ENCODE measurements at places on chromosomes 12 and 14.

GRCh38 chr14:65849091-65849490 lies 436.6 kb downstream of the FUT8 start:
- DNase-seq: no peak

DNA sequence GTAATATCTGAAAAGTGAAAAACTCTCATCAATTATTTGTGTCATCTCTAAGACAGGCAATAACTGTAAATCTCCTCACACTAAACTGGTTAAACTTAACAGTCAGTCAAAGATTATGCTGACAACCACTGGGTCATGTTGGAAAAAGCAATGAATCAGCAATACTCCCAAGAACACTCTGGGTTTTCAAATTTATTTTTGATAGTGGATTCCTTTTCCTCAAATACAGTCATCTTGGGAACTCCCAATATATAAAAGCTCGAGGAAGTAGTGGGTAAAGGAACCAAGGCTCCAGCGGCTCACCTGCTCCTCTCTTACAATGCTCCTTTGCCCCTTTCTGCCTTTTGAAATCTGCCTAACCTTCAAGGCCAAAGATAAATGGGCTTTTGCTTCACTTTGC lies 70.0 kb downstream of the ARMH4 start:
- peak; percentile 4 for DNase-seq

- DNase-seq: no peak
Measured at GRCh38 chr14:55893705-55894104, 224.5 kb upstream of the PELI2 start.

DNA sequence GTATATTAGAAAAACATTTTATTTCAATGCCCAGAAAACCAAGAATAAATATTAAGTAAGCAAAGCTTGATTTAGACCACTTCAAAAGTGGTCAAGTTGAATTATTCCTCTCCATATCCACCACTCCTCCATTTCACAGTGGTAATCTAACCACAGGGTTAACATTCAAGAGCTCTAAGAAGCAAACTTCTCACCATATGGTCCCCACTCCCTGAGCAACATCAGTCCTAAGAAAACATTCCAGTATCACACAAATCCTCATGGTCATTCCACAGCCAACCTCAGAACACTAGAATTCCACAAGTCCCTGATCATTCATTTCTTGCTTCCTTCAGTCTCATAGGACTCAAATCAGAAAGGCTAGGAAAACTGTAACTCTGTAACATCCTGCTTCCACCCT lies 47.9 kb downstream of the ST8SIA1 start:
- DNase-seq: peak; percentile 82

DNA sequence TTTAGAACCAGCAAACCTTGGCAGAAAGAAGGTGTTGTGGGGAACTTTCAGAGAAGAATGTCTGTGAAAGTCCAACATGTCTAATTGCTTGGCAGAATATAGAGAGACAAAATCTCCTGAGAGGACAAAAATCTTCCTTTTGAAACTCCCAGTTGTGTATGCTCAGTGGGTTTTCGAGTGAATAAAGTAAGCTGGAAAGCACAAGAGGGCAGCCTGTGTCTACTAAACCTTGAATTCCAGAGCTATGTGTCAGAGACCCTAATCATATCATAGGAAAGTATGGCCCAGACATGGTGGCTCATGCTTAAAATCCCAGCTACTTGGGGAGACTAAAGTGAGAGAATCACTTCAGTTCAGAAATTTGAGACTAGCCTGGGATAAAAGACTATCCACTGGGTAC lies 661.2 kb downstream of the SLC16A7 start:
- DNase-seq: peak; percentile 80

DNA sequence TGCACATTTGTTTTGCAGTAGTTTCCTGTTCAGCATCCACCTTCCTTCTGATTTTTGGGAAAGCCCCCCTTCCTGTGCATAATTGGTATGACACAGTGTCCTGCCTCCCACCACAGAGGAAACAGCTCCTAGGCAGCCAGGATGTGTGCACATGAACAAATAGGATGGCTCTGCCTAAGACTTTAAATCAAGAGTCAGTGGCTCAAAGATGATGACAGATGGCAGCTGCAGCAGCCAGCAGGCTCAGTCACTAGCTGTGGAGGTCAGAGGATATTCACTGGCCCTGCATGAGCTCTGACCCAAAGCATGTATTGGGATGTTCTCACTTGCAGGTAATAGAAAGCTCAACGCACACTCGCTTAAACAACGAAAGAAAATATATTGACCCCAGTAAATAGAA lies 90.3 kb downstream of the KCNK10 start:
- no peak for DNase-seq

DNA sequence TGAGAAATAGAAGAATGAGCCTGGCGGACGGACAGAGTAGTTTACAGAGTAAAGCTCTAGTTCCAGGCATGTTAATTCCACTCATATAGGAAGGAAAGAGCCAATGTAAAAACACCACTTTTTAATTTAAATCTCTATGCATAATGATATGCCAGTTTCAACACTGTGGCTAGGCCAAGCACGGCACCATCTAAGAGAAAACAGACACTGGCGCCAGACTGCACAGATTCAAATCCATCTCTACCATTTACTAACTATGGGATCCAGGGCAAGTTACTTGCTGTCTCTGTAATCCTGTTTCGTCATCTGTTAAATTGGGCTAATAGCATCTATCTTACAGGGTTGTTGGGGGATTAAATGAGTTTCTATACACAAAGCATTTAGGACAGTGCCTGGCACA lies 27.5 kb downstream of the RMST start:
- no peak for DNase-seq

DNA sequence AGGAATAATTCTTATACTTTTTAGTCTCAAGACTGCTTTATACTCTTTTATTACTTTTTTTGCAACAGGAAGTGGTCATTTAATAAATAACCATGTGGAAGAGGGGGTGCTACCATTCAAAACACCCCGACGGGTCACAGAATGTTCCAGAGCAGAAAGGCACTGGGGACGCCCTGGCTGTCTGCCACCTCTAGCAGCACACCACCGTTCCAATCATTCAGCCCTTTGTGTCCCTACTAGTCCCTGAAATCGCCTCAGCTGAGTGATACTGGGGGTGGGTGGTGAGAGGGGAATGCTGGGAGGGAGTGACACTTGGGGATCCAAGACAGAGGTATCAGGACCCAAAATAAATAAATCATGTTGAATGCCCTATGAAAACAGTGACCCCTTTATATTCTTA lies 52.4 kb downstream of the MON2 start:
- no peak for DNase-seq

- no peak for DNase-seq
Measured at GRCh38 chr14:43981135-43981768, 525.8 kb downstream of the FSCB start.

- DNase-seq: no peak
Measured at GRCh38 chr12:103391103-103391502, 104.7 kb downstream of the C12orf42 start.

DNA sequence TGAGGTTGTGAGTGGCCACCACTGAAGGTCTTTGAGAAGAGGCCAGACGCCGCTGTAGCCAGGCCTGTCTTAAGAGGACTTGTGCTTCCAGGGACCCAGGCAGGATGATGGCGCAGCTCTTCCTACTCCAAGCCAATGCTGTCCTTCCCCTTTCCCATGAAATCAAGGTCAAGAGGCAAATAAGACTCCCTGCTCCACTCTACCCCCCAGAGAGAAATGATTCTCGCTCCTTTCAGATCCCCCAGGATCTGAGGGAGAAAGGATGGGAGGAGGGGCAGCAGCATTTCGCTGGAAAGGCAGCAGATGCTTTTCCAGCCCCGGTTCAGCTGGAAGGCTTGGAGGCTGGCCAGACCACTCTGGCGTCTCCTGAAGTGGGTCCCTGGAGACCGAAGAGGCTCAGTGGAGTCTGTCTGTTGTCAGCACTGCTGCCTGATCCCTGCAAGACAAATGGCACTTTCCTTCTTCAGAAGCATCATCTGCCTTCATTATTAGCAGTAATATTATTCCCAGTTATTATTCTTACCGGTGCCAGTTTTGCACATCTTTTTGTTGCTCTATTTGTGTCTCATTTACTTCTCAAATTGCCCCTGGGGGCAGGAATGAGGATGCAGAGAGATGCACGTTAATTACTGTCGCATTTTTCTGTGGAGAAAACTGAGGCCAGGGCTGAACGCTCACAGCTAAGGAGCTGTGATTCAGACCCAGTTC lies 51.4 kb downstream of the C14orf132 start:
- DNase-seq: peak; percentile 50

GRCh38 chr12:57872362-57872761 lies 25.8 kb upstream of the CTDSP2 start:
- no peak for DNase-seq

GRCh38 chr14:38710196-38710595 lies 392.8 kb downstream of the SEC23A start:
- no peak for DNase-seq

DNA sequence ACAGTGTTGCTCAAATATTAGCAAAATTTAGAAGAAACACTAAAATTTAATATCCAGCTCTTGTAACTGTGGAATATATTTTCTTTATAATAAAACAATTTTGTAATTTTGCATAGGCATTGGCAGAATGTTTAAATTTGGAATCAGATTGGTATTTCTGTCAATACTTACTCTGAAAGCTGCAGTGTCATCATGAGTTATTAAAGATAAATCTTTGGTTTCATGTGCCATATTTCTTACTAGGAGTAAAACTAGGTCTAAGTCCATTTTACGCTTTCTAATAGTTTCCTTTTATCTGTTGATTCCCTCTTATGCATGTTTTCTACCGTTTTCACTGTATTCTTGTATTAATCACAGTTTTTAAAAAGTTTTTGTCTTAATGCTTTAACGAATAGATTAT lies 49.7 kb downstream of the CCDC91 start:
- no peak for DNase-seq

- DNase-seq: no peak
Measured at GRCh38 chr14:97994020-97994531, 1196.9 kb downstream of the VRK1 start.

DNA sequence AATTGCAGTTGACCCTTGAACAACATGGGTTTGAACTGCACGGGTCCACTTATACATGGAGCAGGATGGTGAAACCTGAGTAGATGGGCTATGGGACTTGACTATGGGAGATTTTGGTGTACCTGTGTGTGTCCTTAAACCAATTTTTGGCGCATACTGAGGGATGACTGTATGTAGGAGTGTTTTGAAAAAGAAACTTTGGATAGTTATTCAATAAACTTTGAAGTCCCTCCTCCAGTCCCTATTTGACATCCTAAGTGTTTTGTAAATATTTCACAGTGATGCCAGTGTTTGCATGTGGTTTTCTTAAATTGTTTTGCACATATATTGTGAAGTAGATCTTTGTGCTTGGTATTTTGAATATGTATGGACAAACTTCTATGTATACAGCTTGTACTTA lies 12.4 kb downstream of the KTN1 start:
- no peak for DNase-seq

- DNase-seq: no peak
Measured at GRCh38 chr14:29233188-29233587, 466.6 kb downstream of the FOXG1 start.

GRCh38 chr14:69955855-69956845 lies 76.9 kb downstream of the SMOC1 start:
- DNase-seq: no peak

DNA sequence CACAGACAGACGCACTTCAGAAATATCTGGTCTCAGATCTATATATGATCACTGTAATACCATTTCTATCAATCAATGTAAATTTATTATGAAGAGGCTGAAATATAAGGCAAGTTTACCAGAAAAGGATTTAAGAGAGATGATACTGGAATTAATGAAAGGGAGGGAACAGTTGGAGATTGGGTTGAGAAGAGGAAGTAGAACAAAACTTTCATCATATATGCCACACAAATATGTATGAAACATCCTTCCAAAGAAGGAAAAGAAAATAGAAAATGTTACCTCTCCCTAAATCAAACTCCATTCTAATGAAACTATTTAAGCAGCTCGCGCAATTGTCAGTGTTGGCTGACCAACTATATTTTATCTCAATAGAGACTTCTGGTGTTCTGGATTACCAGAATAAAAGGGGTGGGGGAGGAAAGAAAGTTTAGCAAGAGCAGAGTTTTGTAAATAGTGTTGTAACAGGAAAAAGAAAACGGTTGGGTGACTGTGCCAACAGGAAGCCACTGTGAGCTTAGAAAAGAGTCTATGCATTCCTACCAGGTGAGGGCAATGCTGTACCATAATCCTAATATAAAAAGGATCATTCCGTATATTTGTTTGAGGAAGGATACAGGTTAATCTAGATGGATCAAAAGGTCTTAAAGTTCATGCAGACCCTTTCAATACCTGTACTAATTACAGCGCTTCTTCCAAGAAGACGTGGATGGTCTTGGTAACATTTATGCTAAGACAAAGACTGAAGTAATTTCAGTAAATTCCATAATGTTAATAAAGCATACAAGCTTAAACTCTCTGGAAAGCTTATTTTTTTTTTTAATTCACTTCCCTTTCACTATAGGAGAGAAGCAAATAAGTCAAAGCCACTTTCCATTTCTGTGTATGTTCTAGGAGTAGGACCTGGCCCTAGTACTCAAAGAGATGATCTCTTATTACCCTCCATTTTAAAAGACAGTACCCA lies 14.5 kb upstream of the LLPH start:
- DNase-seq: peak; percentile 59

GRCh38 chr14:91872011-91872501 lies 4.7 kb upstream of the TC2N start:
- no peak for DNase-seq

- no peak for DNase-seq
Measured at GRCh38 chr12:115606040-115606439, 671.5 kb downstream of the MED13L start.

GRCh38 chr14:101774006-101774795 lies 12.7 kb downstream of the PPP2R5C start:
- no peak for DNase-seq

- DNase-seq: no peak
Measured at GRCh38 chr12:69430942-69431590, 39.1 kb upstream of the FRS2 start.

DNA sequence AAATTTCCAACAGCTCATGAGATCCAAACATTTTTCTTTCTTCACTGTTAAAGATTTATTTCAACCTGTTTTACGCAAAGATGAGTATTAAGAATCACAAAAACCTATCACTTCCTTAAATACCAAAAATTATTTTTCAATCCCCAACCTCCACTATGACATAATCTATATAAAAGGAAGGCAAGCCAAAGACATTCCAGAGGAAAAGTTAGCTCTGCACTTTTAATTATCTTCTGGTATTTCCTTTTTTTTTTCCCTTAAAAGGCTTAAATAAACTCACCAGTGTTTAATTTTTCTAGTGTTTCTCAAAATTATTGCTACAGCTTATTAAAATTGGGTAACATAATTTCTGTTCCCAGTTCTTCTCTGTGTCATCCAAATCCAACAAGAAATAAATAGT lies 75.9 kb downstream of the BMP4 start:
- no peak for DNase-seq

DNA sequence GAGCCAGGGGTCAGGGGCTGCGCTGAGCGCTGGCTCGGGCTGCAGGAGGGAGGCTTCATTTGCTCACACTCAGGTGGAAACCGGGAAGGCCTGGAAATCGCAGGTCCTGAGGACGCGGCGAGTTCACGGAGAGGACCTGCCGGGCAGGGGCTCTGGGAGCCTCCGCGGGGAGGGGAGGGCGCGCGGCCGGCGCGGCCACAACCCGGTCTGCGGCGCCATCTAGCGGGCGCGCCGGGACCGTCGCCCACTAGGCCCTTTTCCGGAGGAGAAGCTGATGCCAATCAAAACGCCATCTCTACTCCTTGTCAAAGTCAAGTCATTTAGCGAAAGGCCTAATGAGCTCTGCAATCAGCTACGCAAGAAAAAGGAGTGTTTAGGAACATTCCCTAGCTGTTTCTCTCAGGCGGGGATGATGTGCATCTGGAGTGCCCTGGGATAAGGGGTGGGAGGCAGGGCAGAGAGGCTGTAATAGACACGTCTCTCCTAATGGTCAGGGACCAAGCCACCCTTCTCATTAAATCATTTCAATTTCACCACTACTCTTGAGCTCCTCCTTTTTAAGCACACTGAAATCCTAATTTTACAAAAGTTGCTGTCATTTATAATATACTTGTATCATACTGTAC lies 885.8 kb upstream of the TMEM132C start:
- no peak for DNase-seq

Data from brain microvascular endothelial cell (primary cell).